ENCODE measurements at places on chromosomes 12 and 14.

DNA sequence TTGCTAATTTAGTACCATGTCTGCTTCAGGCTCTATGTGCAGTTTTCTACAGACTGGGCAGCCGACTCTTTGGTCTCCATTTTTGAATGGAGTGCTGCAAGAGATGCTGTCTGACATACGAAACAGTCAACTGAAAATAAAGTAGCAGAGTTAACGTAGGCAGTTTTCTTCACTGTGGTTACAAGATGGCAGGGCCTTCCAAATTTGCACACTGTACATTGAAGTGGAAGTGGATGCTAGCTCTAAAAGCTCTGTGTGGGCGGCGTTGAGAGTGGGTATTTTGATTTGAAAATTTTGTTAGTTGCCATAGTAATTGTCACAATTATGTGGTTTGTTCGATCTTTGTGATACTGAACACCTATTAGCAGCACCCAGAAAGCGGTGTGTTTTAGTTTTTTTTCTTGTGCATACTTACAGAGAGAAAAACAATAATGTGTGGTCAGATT lies 154.9 kb upstream of the ATP2B1 start:
- DNase-seq, result no peak

DNA sequence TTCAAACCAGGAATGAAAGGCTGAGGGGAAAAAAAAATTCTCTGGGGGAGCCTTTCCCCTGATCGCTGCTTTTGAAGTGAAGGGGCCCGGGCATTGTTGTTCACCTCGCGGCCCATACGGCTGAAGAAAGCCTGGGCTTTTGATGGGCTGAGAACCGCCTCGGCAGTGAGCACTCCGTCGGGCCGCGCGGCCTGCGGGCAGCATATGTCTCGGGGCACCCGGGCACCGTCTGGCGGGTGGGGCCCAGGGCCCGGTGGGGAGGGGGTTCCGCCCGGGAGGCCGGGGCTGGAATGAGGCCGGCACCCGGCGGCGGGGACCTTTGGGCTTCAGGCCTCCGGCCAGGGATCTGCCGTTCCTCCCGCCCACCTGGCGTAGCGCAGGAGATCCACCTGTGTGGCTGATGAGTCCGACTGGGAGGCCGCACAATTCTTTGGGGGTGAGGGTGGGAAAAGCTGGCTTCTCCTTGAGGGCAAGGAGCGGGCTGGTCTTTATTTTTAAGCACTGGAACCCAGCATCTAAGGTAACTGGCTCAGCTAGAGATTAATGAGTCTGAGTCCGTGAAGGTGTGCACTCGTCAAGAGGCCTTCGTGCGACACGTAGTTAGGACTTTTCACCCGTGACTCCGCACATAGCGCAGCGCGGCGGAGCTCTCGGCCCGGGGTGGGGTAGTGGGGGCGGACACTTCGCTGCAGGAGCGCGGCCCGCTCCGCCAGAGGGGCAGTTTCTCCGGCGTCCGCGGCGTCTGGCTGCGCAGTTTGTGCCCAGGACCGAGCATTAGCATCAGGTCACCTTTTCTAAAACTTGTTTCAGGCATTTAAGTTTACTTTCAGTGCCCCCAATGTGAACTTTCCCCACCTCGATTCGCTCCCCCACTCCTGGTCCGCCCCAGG lies 10.6 kb downstream of the FOXA1 start:
- no peak for DNase-seq

DNA sequence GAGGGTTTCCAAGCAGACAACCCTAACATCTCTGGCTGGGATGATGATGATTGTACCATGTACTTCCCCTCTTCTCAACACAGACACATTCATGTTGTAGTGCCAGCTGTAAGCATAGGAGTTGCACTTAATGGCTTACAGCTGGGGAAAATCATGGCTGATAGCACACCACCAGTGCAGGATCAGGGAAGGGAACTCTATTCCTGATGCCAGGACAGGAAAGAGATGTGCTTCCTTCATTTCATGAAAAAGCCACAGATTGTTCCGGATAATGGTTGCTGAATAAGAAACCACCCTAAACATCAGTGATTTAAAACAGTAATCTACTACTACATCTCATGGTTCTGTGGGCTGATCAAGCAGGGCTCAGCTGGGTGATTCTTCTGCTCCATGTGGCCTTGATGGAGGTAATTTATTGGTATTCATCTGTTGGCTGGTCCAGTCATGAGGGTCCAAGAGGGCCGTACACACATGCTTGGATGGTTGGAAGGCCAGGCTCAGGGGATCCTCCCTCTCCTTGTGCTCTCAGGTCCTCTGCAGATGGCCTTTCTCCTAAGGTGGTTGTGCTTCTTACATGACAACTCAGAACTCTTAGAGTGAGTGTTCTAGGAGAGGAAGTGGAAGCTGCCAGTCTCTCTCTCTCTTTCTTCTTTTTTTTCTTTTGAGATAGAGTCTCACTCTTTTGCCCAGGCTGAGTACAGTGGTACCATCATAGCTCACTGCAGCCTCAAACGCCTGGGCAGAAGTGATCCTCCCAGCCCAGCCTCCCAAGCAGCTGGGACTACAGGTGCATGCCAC lies 16.5 kb downstream of the TRAF3 start:
- DNase-seq, result no peak

DNA sequence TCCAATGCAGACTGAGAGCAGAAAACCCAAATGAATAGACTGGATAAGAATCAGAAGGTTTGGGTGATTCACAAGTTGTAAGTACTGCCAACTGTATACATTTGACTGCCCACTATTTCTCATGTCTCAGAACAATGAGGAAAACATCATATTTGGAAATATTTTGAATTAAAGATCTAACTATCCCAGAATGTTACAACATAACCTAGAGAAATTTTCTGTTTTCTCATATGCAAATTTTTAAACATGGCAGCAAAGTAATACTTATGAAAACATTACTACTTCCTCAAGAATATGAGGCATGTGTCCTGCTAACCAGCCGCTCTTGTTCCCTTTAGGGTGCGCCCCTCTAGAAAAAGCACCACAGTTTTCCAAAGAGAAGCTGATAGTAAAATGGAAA lies 179.9 kb downstream of the PTPRO start:
- no peak for DNase-seq

- no peak for DNase-seq
These were observed 962 bp upstream of the KERA start for GRCh38 chr12:91058786-91059185.

GRCh38 chr12:116843085-116843484 lies 38.2 kb downstream of the HRK start:
- DNase-seq, result no peak

All from sciatic nerve (tissue), 2 donors.